CD4-positive, alpha-beta T cell (primary cell): ENCODE measurements at places on chromosomes 5 and 9.

DNA sequence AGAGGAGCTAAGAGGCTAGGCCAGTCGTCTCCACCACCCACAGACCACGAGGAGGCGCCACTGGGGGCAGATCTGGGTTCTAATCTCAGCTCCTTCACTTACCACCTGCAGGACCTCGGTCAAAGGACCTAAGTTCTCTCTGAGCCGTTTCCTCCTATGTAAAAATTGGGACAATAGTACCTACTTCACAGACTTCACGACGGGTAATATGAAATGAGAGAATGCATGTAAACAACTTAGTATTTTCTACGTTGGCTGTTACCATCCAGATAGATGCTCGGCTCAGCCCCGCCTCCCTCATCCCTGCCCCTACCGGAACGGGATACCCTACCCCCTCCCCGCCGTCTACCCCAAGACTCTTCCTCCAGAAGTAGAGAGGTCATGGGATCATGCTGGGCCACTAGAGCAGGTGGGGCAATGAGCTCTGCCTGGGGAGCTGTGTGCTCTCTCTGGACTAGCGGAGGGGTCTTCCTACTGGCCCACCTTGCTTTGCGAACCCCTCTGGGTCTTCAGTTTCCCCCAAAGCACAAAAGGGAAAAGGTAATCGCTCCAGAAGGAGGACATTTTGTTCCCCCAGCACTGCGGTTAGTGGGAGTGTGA, 541 bp downstream of the GNPDA1 start:
- no peaks in the 10 kb centered on the region for H3K36me3 ChIP-seq
- peak overlapping the region; percentile 48 for H3K27ac ChIP-seq
- peak; percentile 29 for DNase-seq

DNA sequence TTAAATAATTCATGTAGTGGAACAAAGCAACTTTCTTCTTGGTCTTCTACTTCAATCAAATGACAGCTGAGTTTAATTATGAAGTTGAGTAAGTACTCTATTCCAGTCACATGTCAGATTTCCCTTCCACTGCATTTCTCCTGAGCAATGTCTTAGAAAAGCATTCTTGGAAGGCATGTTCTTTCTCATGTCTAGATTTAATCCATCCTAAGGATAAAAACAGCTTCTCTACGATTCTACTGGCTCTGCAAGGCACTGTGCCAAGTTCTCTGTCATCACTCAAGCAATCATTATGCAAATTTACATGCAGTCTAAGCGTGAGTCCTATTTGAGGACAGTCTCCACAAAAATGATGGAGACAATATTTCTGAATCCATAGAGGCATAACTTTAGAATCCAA, 142.4 kb downstream of the YIPF5 start:
- no peaks in the 10 kb centered on the region for H3K36me3 ChIP-seq
- no peak overlapping the region for H3K27ac ChIP-seq

DNA sequence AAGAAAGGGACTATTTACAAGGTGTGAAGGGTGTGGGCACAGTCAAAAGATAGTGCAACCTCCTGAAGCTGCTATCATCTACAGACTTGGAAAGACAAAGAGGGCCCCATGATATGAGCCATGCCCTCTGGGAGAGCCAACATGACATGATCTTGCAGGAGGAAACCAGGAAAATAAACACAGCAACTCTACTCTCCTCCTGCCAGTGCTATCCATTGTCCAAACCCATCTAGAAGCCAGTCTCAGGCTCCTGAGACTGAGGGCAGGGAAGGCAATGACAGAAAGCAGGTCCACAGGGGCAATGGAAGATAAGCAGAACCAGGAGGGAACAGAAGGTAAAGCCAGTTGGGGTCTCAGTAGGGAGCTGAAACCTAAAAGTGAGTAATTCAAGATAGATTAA, 37.1 kb downstream of the PLPP1 start:
- H3K27me3 ChIP-seq, result no peaks in the 10 kb centered on the region
- H3K4me1 ChIP-seq, result no peaks in the 10 kb centered on the region
- H3K4me3 ChIP-seq, result no peak overlapping the region

DNA sequence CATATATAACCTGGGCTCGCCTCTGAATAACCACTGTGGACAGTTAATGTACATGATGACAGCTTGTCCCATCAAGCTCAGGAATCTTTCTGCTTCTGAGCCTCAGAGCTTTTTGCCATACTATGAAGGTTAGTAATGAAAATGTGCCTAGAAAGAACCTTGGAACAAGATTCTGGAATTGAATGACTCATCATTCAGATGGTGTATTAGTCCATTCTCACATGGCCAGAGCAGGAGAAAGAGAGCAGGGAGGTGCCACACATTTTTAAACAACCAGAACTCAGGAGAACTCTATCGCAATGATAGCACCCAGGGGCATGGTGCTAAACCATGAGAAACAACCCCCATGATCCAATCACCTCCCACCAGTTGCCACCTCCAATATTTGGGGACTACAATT, 542.1 kb downstream of the PRR16 start:
- H3K27me3 ChIP-seq, result no peaks in the 10 kb centered on the region
- H3K27ac ChIP-seq, result no peak overlapping the region
- H3K4me1 ChIP-seq, result no peaks in the 10 kb centered on the region
- DNase-seq, result no peak
- no peak overlapping the region for H3K4me3 ChIP-seq
- H3K36me3 ChIP-seq, result no peaks in the 10 kb centered on the region

DNA sequence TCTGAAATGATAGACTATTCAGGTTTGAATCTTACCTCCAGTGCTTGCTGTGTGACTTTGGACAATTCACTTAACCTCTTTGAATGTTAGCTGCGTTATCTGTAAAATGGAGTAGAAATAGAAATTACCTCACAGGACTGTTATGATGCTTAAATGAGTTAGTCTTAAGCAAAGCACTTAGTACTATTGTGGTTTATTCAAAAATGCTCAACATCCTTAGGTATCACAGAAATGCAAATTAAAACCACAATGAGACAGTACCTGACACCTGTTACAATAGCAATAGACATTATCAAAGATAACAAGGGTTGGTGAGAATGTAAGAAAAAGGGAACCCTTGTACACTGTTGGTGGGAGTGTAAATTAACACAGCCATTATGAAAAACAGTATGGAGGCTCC, 77.6 kb upstream of the FREM1 start:
- no peak for DNase-seq
- H3K27ac ChIP-seq, result no peak overlapping the region
- no peaks in the 10 kb centered on the region for H3K27me3 ChIP-seq
- H3K4me3 ChIP-seq, result no peak overlapping the region

GRCh38 chr5:59483971-59484472, 409.5 kb downstream of the PDE4D start:
- no peaks in the 10 kb centered on the region for H3K4me1 ChIP-seq
- H3K36me3 ChIP-seq, result no peaks in the 10 kb centered on the region
- H3K4me3 ChIP-seq, result no peak overlapping the region
- DNase-seq, result no peak

GRCh38 chr5:151585970-151586369, 5.2 kb downstream of the FAT2 start:
- no peaks in the 10 kb centered on the region for H3K4me1 ChIP-seq
- no peak for DNase-seq
- H3K27me3 ChIP-seq, result no peaks in the 10 kb centered on the region
- H3K4me3 ChIP-seq, result no peak overlapping the region
- no peak overlapping the region for H3K27ac ChIP-seq

GRCh38 chr5:5309645-5310044, 112.8 kb upstream of the ICE1 start:
- no peaks in the 10 kb centered on the region for H3K27me3 ChIP-seq
- no peaks in the 10 kb centered on the region for H3K4me1 ChIP-seq
- no peak overlapping the region for H3K27ac ChIP-seq
- H3K4me3 ChIP-seq, result no peak overlapping the region

GRCh38 chr5:97355775-97356174, 172.7 kb upstream of the RIOK2 start:
- H3K36me3 ChIP-seq, result no peaks in the 10 kb centered on the region
- no peak overlapping the region for H3K27ac ChIP-seq
- no peaks in the 10 kb centered on the region for H3K4me1 ChIP-seq
- no peak overlapping the region for H3K4me3 ChIP-seq
- no peak for DNase-seq

DNA sequence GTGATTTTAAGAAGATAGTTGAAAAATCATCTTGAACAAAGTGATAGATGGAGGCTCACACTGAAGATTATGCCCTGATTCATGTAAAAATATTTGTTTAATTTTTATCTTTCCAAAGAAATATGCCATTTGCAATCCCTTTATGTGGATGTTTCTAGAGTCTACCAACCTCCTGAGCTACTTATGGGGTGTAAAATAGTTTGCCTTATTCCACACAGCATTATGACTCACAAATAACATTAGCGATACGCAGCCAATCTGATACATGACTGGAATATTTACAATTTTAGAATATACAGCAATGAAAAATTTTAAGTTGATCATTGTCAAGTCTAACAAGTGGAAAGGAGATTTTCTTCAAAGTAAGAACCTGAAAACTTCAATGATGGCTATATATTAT, 327.5 kb downstream of the EDIL3 start:
- no peaks in the 10 kb centered on the region for H3K36me3 ChIP-seq
- no peaks in the 10 kb centered on the region for H3K4me1 ChIP-seq
- no peak overlapping the region for H3K4me3 ChIP-seq
- no peak for DNase-seq
- no peaks in the 10 kb centered on the region for H3K27me3 ChIP-seq

DNA sequence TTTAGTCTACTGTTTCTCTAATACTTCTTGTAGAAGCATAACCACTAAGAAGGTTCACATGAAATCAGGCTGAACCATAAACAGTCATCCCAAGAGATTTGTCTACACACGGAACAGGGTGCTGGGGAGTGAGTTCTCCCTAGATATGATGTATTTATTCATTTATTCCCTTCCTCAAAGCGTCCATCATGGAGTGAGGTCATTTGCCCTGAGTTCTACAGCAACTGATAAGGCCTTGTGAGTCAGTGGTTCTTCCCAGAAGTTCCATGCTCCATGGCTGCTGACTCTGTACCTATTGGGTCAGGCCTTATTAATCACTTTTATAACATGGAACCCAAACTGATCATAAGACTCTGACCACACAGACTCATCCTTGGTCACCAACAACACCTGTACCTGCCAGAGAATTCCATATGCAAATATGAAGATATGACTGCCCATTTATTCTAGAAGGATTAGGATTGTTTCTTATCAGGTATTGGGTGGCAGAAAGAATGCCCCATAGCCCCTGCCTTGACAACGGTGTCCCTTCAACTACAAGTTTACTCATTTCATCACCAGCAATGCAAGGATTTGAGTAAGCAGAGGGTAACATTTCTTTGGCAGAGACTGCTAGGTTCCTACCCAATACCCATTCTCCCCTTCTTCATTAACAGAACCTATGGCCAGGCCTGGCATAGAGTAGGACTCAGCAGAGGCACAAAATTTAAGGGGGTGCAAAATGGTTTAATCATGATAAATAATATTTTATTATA, 118.1 kb downstream of the LHFPL2 start:
- H3K27ac ChIP-seq, result no peak overlapping the region
- H3K36me3 ChIP-seq, result no peaks in the 10 kb centered on the region
- H3K4me1 ChIP-seq, result no peaks in the 10 kb centered on the region
